ENCODE measurements at places on chromosomes 4 and X. TPM values are rescaled to one million over a fixed set of nuclear protein-coding genes. Genes with fewer than 3 reads are reported as not detected.

Gene ADH1A
- total RNA-seq: not detected

Gene ZCCHC4
- total RNA-seq: 9.4 TPM

Gene DMRTC1
- total RNA-seq: not detected

Gene CDX4
- total RNA-seq: not detected

Gene STARD8
- total RNA-seq: 1.4 TPM

Gene KIT
- 10.8 TPM for total RNA-seq

Gene BTK
- total RNA-seq: not detected

Gene SUV39H1
- total RNA-seq: 4.5 TPM

Gene RTL5
- total RNA-seq: 19.5 TPM

Gene GYPB
- not detected for total RNA-seq

Gene HEPH
- 6.3 TPM for total RNA-seq

Gene TMPRSS11A
- not detected for total RNA-seq

All from osteocyte (in vitro differentiated cells).